ENCODE measurements at places on chromosomes 2 and 18. TPM values are rescaled to one million over a fixed set of nuclear protein-coding genes. Genes with fewer than 3 reads are reported as not detected.

- peaks cover 94% of the 10 kb centered on the region for H3K27me3 ChIP-seq
- DNase-seq: no peak
Observed at GRCh38 chr2:44801841-44802776, 139.4 kb upstream of the SIX3 start.

GRCh38 chr2:29916571-29916970 is 4.8 kb downstream of the ALK start:
- H3K4me1 ChIP-seq: peaks cover 17% of the 10 kb centered on the region
- DNase-seq: no peak
- no peak overlapping the region for H3K27ac ChIP-seq
- H3K4me3 ChIP-seq: no peak overlapping the region

DNA sequence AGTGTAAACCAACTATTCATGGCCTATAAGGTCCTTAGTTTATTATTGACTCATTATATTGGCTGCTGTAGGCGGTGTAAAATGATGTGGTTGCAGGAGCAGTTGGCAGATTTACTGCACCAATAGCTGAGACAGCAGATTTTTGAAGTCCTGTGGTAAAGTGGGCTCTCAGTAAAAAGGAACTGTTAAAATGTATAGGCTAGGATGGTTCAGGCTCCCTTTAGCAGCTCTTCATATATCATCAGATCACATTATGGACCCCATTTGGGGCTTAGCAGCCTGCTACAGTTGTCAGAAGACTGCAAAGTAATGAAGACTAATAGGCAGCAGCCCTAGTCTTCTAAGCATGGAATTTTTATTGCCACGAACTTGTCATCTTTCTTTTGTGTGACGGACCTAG is 27.8 kb downstream of the MTX2 start:
- peaks cover 10% of the 10 kb centered on the region for H3K36me3 ChIP-seq
- H3K27me3 ChIP-seq: no peaks in the 10 kb centered on the region
- no peak overlapping the region for H3K4me3 ChIP-seq
- no peak for DNase-seq

DNA sequence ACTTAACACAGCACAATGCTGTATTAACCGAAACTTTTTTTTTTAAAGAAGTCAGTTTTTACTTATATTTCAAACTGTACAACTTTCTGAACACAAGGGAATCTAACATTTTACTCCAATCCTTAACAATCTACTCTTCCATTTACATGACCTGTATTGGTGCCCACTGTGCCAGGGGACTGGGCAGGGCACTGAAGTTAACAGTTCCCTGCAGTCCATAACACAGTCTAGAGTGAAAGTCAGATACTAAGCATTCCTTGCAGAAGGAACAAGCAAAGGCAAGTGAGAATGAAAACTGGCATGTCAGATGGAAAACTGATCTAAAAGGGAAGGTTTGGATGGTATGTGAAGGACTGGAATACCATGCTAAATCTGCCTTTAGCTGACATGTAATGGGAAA is 29.8 kb downstream of the SUCLG1 start:
- no peaks in the 10 kb centered on the region for H3K4me1 ChIP-seq
- H3K4me3 ChIP-seq: no peak overlapping the region
- no peaks in the 10 kb centered on the region for H3K27me3 ChIP-seq

- no peaks in the 10 kb centered on the region for H3K4me1 ChIP-seq
- no peaks in the 10 kb centered on the region for H3K36me3 ChIP-seq
- no peaks in the 10 kb centered on the region for H3K27me3 ChIP-seq
- DNase-seq: no peak
Observed at GRCh38 chr2:159073256-159073655, 104.8 kb downstream of the TANC1 start.

DSG4 gene
- total RNA-seq: not detected

DNA sequence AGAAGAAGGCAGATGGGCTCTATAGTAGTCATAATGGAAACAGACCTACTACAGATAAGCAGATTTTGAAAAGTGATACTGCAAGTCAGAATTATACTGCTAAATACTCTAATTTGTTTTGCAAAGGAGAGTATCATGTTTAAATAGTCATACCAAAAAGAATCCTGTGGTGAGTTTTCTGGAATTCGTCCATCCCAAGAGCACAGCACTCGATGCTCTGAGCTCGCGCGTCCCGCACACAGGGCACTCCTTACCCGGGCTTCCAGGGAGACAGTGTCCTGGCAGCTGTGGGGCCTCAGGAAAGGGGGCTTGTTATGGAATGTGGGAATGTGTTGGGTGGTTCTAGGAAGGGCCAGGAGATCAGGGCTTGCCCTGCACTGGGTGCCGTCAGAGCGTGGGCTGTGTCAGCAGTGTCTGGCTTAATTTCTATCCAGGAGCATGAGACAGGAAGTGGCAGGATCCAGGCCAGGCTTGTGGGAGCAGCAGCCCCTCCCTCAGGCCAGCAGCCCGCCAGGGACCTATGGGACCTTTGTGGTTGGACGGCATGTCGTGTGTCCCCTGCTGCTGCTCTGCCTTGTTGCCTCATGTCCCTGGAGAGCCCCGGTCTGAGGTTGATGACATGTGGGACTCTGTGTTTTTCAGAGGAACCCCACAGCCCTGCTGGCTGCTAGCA is 193.2 kb upstream of the TPO start:
- no peak for DNase-seq
- no peaks in the 10 kb centered on the region for H3K36me3 ChIP-seq
- H3K27me3 ChIP-seq: no peaks in the 10 kb centered on the region
- H3K4me1 ChIP-seq: no peaks in the 10 kb centered on the region
- no peak overlapping the region for H3K27ac ChIP-seq
- no peak overlapping the region for H3K4me3 ChIP-seq

- no peak for DNase-seq
- H3K27me3 ChIP-seq: no peaks in the 10 kb centered on the region
- no peaks in the 10 kb centered on the region for H3K36me3 ChIP-seq
- no peak overlapping the region for H3K27ac ChIP-seq
Observed at GRCh38 chr2:45498661-45499550, 112.2 kb downstream of the SRBD1 start.

All from sigmoid colon (tissue), 7 donors.